Fibroblast of mammary gland (primary cell): ENCODE measurements at places on chromosomes 3 and 15.
A peak's percentile ranks its signal among the peaks of the same experiment; 100 is the strongest.

DNA sequence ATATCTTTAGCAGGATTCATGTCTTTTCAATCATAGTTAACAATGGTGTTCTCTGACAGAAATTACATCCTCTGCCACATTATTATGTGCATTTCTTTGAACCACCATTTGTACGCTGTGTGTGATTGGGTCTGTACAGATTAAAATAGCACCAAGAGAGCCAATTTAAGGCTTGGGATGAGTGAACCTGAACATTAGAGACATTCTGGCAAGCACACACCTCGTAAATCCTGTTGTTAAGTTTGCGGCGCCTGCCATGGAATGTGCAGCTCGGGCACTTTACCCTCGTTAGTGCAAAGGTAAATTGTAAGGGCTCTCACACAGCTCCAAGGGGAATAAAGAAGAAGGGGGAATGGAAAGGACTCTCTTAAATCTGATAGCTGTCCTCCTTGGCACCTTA, 482.4 kb upstream of the DPPA4 start:
- DNase-seq, result no peak

GRCh38 chr15:67161881-67162280, 92.6 kb downstream of the AAGAB start:
- peak; percentile 52 for DNase-seq

GRCh38 chr15:90053685-90054466, 48.4 kb downstream of the IDH2 start:
- no peak for DNase-seq

DNA sequence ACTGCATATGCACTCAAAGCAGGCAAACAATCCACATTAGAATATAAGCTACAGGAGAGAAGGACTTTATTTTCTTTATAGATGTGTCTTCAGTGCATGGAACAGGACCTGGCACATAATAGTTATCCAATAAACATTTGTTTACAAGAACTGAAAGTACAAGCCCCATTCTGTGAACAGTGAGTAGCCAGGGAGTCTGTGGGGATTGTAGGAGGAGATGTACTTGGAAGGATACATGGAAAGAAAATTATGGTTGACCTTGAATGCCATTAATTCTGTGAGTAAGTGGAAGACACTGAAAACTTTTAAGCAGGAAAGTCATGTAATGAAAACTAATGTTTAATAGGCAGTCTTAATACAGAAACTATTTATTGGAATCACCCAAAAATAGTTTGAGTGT, 28.3 kb downstream of the MASP1 start:
- peak; percentile 68 for DNase-seq

DNA sequence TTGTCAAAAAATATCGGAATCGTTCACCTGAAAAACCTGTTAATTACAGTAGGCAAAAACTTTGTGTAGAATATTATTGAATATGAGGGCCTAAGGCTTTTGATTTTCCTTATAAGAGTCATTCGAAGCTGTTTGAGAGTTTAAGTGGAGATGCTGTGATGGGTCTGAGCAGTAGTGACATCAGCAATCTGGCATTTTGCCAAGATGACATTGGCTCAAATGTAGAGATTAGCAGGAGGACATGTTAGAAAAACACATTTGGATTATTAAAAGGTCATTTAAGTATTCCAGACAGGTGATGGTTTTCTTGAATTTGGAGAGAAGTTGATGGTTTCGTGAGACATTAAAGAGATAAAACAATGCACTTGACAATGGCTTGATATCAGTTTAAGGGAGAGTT, 12.9 kb downstream of the OR5AC2 start:
- no peak for DNase-seq

DNA sequence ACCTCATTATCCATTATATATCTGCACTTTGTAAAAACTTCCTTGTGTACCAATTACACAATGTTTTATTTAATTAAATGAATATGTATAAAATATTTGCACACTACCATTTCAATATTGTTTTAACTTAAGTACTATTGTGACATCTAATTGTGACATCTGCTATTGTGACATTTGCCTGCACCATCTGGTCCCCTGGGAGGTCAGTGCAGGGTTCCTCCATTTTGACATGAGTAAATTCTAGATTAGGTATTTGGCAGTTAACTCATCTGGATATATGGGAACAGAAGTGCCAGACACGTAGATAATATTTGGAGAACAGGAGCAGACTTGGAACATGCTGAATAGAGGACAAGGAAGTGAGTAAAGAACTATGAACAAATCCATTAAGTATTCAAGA, 332.1 kb downstream of the VGLL3 start:
- DNase-seq, result no peak

DNA sequence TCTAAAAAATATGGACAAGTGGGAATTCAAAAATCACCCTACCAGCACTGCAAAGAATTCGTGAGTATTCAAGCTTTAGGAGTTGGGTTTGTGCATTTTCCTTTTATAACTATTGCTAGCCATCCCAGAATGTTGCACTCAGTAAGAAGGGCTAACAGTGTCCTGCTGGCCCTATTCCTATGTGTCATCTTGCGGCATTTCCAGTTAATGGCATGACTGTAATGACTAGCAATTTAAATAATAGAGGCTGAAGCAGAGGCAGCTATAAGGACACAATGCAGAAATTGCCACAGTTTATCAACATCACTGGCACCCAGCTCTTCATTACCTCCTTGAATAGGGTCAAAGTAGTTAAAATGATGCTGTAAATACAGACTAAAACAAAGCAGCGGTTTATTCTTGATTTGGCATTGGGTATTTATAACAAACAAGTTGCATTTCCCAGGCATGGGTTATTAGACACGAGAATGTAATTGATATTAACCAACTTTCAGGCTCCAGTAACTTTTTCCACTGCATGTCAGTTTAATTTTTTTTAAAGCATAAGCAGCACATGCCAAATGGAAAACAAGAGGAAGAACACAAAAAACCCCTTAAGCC, 177.6 kb downstream of the FHIT start:
- no peak for DNase-seq

- no peak for DNase-seq
Measured at GRCh38 chr15:61537337-61537736, 308.2 kb upstream of the RORA start.

DNA sequence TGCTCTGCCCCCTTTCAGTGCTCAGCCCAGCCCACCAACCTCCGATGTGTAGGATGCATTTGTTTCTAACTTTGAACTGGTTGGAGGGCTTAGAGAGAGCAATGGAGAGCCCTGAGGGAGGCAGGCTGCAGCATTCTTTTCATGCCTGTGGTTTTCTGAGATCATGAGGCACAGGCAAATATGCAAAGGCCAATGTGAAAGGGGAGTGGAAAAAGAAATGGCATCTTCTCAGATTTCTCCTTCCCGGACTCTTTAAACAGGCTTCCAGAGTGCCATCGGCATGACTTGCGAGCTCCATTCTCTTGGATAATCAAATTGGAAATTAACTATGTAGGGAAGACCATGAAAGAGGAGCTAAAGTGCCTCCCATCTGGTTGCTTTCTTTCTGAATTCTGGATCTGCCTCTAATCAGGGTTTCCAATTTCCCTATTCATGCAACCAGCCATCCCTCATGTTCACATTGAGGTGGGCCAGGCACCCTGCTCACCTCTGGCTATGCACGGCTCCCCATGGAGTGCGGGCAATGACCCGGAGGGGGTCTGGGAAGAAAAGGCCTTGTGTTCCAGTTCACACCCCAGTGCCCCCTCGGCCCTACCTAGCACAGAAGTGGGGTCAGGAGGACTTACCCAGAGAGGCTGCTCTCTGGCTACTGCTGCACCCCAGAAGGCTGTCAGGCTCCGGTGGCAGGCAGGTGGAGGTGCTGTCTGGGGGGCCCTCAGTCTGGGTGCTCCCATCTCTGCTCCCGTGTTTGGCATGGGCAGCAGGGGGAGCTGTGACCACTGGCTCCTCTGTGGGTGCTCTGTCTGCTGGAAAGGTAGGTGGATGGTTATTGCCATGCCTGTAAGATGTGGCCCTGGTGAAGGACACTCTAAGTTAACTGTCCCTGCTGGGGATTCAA, 16.1 kb downstream of the AMOTL2 start:
- DNase-seq, result peak; percentile 96

DNA sequence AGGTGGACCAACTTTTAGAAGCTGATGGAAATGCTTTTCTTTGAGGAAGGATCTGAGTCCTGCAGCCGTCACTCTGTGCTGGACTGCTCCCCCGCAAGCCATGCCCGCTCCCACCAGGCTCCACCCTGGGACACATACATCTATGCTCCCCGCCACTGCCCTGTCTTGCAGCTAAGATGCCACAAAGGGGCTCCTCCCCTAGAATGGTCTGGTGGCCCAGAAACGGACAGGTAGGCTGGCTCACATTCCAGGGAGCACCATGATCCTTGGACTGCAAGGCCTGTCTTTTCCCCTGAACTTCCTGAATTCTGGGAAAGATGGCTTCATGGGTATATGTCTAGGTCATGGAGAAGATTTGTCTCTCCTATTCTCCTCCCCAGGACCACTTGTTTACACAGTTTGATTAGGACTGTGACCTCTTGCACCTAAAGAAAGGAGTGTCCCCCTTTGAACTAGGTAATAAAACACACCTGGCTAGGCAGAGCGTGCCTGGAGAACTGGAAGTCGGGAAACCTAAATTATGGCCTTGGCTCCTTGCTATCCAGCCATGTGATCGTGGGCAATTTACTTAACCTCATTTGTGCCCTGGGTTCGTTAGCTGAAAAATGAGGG, 220.9 kb upstream of the BHLHE40 start:
- no peak for DNase-seq

DNA sequence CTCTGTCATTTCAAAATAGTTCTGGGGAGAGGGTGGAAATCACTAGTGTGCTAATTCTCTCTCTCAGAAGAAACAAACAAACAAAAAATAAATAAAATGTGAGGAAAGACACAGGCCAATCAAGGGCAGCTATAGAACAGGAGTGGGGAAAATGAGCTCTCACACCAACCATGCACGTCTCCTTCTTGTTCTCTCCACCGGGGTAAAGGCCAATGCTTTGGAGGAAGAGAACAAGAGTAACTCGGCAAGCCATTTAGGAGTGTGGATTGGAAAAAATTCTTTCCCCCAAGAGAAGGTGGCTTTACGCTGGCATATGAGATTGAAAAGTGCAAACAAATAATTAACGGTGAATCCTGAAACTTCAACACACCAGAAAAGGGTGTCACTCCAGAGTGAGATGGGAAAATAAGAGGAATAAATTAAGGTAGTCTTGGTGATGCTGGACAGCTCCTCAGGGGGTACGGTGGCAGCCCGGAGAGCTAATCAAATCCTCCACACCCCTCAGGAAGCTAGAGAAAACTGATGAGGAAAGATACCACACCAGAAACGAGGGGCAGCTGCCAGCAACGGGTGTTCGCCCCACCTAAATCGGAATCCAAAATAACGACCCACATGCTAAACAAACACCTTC, 88.0 kb downstream of the RFTN1 start:
- DNase-seq, result no peak

DNA sequence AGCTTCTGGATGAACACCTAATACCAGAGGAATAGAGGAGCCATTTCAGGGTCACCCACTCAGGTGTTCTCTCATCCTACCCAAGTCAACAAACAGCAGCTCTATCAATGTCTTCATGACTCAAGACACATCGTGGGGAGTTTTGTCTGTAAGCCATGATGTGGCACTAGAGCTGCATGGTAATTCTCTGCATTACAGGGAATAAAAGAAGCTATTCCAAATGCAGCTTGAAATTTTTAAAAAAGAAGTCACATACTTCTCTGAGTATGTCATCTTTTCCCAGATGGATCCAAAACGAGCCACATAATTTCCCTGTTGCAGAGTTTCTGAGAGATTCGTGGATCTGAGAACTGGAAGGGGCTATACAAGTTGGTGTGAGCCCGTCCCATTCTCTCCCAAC, 6.1 kb upstream of the THSD4 start:
- DNase-seq, result peak; percentile 74

- DNase-seq, result no peak
Measured at GRCh38 chr3:53051929-53052328, 6.1 kb upstream of the SFMBT1 start.

GRCh38 chr3:31014317-31015040, 120.0 kb upstream of the GADL1 start:
- DNase-seq, result peak; percentile 73

- peak; percentile 54 for DNase-seq
Measured at GRCh38 chr15:67175643-67176071, 78.8 kb downstream of the AAGAB start.

DNA sequence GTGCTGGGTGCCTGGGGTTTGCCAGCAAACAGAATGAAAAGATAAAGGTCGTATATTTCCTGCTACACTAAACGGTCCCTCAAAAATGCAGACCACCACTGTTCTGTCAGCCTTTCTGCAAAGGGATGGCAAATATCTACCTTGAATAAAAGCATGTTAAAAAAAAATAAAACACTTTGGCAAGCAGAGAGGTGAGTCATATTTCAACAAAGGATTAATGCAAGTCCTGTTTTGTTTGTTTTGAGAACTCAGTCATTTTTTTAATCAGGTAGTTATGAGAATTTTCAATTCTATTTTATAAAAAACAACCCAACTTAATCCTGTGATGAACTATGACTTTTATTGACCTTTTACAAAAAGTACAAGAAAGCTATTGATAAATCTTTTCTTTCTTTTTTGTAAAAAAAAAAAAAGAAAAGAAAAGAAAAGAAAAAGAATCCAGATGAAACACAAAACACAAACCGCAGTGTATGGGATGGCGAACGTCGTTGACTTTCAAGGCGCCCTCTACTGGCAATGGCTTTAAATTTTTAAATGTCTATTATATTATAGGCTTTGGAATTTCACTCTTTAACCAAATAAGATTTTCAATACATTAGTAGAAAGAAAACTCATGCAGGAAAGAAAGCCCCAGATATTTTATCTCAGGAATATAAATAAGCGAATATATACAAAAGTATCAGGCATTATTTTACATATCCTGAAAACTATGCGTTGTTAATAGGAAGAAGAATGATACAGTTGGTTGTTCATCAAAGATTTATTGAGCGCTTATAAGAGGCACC, 87.8 kb downstream of the NCEH1 start:
- peak; percentile 75 for DNase-seq

GRCh38 chr3:165390166-165390565, 194.0 kb upstream of the SLITRK3 start:
- DNase-seq, result no peak

DNA sequence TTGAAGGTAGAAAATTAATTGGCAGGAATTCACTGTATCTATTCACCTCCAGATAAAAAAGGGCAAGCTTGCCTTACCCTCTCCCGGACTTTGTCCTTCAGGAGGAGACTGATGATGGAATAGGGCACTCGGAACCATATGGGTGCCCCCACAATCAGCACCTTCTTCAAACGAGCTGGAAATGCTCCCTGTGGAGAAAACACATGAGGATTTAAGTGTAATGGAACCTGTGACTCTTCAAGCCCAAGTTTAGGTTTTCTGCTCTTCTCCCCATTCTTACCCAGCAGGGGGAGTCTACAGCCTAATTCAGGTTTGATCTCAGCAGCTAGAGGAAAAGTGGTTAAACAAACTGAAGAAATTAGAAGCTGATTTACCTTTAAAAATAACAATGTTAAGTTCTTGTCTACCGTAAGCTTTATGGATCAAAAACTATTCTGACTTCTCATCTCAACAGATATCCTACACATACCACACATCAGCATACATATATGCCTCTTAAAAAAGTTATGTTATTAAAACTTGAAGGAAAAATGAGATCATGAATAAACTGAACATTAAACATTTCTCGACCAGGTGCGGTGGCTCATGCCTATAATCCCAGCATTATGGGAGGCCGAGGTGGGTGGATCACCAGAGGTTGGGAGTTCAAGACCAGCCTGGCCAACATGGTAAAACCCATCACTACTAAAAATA, 57.5 kb upstream of the SIN3A start:
- peak; percentile 66 for DNase-seq
